ENCODE measurements at places on chromosomes 16 and 17.

- no peak for DNase-seq
Observed at GRCh38 chr17:67489273-67489672, 112.2 kb downstream of the PITPNC1 start.

- no peak for DNase-seq
Observed at GRCh38 chr16:65919145-65919985, 447.1 kb upstream of the CDH5 start.

DNA sequence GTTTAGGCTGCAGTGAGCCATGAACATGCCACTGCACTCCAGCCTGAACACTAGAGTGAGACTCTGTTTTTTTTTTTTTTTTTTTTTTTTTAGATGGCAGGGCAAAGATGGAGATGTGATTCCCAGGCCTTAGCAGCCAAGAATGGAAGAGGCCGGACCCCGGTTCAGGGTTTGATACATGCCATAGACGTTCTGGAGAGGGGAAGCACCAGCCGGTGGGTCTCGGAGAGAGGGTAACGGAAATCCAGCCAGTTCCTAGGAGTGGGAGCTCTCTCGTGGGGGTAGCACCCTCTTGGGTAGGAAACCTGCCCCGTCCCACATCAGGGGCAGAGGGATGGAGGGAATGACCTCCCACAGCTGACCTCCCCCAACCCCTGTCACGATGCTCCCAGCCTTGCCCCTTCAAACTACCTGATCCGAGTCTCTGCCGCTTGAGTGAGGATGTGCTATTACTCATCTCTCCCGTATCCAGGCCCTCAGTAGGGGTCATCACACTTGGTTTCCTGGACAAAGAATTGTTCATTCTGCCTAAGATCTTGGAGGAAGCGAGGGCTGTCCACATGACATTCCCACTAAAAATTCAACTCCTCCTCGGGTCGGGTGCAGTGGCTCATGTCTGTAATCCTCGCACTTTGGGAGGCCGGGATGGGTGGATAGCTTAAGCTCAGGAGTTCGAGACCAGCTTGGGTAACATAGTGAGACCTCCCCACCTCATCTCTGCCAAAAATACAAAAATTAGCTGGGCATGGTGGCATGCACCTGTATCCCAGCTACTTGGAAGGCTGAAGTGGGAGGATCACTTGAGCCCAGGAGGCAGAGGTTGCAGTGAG is 47.3 kb downstream of the MIS12 start:
- DNase-seq, result no peak

DNA sequence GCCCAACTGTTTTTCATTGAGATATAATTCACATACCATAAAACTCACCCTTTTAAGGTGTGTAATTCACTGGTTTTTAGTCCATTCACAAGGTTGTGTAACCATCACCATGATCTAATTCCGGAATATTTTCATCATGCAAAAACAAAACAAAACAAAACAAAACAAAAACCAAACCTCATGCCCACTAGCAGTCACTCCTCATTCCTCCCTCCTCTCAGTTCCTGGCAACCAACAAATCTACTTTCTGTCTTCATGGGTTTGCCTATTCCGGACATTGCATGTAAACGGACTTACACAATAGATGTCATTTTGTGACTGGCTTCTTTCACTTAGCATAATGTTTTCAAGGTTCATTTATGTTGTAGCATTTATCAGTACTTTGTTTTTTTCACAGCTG is 4.5 kb upstream of the NOD2 start:
- no peak for DNase-seq

DNA sequence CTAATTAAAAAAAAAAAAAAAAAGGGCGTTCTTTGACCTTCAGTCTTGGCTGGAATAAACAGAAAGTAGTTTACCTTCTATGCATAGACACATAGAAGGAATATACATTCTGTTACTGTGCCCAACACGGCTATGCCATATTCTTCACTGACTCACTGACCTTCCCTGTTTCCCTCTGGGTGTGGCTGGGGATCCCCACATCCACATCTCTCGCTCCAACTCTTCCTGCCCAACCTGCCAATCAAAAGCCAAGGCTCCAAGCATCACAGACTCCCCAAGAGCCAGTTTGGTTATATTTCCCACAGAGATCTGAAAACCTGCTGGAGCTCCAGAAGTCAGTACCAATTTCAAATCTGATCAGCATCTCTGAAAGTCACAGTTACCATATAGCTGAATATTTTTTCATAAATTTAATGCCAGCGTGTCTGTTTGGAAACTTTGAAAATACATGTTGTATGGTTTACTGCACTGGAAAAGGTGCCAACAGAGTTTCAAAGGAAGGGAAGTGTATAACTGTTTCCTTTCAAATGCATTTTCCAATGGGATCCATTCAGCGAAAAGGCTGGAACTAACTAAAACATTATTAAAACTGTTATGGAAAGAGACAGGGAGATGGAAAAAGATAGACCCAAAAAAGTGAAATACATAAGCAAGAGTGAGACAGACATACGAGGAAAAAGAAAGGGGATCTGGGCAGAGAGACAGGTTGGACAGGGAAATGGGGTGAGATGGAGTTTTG is 91.8 kb downstream of the SMG6 start:
- DNase-seq, result no peak

DNA sequence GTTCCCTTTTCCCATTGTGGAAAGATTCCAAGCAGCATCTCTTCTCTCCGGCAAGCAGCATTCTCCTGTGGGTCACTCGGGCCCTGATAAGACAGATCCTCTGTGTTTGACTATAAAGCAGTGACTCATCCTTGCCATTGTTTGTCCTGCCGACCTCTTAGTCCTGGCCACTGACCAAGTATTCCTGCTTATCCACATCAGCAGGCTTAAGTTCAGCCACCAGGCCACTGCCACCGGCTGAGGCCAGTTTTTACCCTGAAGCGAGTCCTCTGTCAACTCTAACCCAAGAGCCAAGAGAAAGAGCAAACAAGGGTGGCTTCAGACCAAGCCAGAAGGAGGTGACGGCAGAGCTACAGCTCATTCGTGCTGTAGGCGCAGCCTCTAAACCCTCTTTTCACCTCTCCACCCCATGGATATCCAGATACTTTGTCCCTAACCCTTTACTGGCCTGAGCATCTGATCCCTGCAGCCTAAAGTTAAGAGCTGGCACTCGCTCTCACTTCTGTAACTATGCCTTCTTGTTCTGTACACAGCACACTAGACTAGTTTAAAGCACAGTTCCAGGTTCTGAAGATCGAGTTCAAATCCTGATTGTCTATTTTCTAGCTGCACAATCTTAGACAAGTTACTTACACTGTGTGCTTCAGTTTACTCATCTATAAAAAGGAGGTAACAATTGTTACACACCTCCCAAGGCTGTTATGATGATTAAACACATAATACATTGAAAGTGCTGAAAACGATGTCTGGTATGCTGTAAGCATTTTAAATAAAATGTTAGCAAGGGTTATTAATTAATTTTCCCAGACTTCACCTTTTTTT is 31.0 kb downstream of the SOX9 start:
- DNase-seq, result no peak

DNA sequence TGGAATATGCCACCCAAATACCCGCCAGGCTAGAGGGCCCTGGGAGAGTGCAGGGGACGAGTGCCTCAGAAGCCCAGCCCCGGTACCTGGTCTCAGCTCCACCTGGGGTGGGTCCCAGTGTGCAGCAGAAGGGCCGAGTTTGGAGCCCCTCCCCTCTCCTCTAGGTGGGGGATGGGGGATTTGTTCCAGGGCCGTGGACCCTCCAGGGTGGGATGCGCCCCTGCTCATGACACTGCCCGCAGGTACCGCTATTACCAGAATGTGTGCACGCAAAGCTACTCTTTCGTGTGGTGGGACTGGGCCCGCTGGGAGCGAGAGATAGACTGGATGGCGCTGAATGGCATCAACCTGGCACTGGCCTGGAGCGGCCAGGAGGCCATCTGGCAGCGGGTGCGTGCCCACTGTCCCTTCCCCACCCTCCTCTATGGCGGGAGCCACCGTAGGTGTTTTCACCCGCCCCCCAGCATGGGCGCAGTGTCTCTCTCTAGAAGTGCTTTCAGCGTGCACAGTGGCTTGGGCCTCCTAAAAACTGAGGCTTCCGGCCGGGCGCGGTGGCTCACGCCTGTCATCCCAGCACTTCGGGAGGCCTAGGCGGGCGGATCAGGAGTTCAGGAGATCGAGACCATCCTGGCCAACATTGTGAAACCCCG is 1.2 kb downstream of the NAGLU start:
- DNase-seq, result no peak

DNA sequence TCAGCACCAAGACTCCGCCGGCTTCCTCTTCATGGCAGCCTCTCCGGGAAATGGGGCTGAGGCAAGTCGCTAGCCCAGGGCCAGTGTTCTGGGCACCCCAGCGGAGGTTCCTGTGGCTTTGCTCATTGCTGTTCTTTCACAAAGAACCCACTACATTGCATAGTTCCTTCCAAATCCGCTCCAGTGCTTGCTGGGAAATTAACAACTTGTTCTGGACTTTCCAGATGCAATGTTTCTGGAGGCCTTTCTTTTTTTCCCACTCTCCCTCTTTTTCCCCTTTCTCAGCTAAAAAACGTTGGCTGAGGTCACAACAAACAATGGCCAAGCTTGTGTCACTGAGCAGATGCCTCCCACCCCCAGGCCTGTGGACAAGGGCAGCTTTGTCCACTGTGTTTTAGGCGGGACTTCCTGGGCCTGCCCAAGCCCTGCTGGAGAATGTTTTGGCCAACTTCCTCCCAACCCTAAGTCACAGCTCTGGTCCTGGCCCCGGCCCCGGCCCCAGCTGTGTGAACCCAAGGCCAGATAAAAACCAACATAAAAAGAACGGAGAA is 131.5 kb upstream of the RCVRN start:
- no peak for DNase-seq

GRCh38 chr16:68253721-68254120 is 8.5 kb downstream of the PLA2G15 start:
- DNase-seq, result no peak

GRCh38 chr16:86960266-86960665 is 356.9 kb downstream of the C16orf95 start:
- no peak for DNase-seq

DNA sequence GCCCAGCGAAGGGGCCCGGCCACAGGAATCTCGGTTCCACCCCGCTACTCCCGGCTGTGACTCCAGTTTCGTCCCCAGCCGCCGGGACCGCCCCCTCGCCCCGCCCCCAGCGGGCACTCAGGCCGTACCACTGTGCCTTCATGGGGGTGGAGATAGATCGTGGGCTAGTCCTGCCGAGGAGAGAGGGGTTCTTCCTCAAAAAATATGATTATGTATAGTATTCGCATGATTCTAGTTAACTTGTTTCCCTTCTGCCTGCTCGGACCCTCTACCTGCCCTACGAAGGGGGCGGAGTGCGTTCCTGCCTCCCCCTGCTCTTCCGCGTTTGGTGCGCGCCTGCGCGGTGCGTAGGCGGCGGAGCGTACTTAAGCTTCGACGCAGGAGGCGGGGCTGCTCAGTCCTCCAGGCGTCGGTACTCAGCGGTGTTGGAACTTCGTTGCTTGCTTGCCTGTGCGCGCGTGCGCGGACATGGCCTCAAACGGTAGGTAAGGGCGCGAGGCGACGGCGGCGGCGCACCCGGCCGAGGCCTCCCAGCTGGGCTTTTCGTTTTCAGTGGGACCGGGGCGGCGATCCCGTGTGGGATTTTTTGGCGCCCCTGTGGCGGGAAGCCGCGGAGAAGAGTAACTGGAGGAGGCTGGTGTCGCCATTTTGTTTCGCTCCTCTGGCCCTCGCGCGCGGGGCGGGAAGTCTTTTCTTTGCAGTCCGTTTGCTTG is at the start of gene FUS:
TSS of gene FUS (plus strand) at position 393 of the 713 bp plus-strand sequence. CDS start at position 469, 76 bp downstream.
- peak; percentile 70 for DNase-seq

DNA sequence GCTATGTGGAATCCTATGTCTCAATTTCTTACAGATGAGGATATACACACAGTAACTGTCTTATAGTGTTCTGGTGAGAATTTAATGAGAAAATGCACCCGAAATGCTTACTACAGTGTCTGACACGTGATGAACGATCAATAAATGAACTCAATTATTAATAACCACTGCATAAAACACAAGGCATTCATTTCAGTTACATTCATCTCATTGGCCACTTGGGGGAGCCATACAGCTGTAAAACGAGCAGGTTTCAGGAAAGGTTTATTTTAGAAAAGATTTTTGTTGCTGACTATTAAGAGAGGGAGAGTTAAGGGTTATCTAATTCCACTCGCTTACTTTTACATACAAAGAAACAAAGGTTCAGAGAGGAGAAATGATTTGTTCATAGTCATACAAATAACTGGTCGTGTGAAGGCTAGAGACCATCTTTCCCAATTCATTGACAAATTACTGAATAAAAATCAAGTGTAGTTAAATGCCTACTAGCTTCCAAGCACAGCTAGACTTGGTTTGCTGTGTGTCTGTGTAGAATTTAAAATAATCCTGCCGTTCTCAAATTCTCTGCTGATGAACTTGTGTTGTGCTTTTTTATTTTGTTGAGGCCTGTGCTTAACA is 160.1 kb downstream of the MAP2K4 start:
- peak; percentile 23 for DNase-seq

- DNase-seq, result no peak
Observed at GRCh38 chr17:76451506-76451905, 1.4 kb downstream of the UBE2O start.

- DNase-seq, result no peak
Observed at GRCh38 chr17:9298776-9299295, 276.8 kb downstream of the STX8 start.

GRCh38 chr16:5776876-5777275 is 679.3 kb upstream of the EEF2KMT start:
- DNase-seq, result no peak

- no peak for DNase-seq
Observed at GRCh38 chr17:9612006-9612405, 33.3 kb upstream of the USP43 start.

- no peak for DNase-seq
Observed at GRCh38 chr17:33381201-33381600, 88.1 kb upstream of the ASIC2 start.

- no peak for DNase-seq
Observed at GRCh38 chr17:50181144-50181543, 15.3 kb downstream of the SGCA start.

DNA sequence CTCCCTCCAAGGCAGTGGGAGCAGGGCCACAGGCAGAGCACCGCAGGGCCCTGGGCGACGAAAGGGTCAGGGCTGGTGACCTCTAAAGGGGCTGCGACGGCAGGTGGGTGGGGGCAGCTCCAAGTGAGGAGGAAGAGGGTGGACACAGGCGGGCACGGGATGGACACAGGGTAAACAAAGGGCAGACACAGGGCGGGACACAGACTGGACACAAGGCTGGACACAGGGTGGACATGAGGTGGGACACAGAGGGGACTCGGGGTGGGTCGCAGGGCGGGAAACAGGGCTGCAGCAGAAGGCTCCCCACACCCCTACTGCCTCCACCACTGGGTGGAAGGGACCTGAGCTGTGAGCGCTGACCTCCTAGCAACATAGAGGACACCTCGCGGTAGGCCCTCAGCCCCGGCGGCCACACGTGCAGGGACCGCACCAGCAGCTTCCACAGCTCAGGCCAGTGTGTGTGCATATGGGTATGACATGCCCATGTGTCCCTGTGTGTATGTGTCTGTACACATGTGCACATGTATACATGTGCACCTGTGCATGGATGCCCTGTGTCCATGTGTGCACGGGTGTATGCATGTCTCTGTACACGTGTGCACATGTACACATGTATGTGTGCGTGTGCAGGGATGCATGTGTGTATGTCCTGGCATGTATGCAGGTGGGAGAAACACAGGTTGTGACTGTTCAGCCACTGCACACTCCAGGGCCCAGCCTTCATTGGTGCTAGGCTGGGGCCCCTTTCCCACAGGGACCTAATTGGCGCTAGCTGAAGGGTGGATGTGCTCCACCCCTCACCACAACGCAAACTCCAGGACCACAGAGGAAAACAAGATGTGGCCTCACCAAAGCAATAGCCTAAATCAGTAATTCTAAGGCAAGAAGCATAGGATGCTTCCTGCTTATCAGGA is 7.6 kb downstream of the LMF1 start:
- DNase-seq, result no peak

GRCh38 chr17:13825526-13826040 is 223.9 kb upstream of the HS3ST3A1 start:
- no peak for DNase-seq
